Activated CD4-positive, alpha-beta memory T cell treated with anti-CD3 and anti-CD28 coated beads for 36 hours (primary cell): ENCODE measurements at places on chromosomes 16 and 17. TPM values are rescaled to one million over a fixed set of nuclear protein-coding genes. Genes with fewer than 3 reads are reported as not detected.

- H3K36me3 ChIP-seq: peaks cover 11% of the 10 kb centered on the region
- no peak overlapping the region for H3K27ac ChIP-seq
- no peak overlapping the region for H3K4me3 ChIP-seq
These were observed 95.9 kb downstream of the RPTOR start for GRCh38 chr17:80640366-80641084.

GRCh38 chr16:60907645-60908044, 1128.6 kb downstream of the CDH8 start:
- no peaks in the 10 kb centered on the region for H3K36me3 ChIP-seq
- no peak overlapping the region for H3K4me3 ChIP-seq
- DNase-seq: no peak
- no peaks in the 10 kb centered on the region for H3K27me3 ChIP-seq
- H3K27ac ChIP-seq: no peak overlapping the region
- H3K4me1 ChIP-seq: no peaks in the 10 kb centered on the region

GRCh38 chr16:1556254-1556653, 22.8 kb downstream of the TMEM204 start:
- H3K36me3 ChIP-seq: peaks cover 15% of the 10 kb centered on the region
- H3K27ac ChIP-seq: no peak overlapping the region
- H3K4me3 ChIP-seq: no peak overlapping the region
- peaks cover 32% of the 10 kb centered on the region for H3K4me1 ChIP-seq

- DNase-seq: no peak
- H3K36me3 ChIP-seq: peaks cover 4% of the 10 kb centered on the region
- no peaks in the 10 kb centered on the region for H3K27me3 ChIP-seq
- peaks cover 53% of the 10 kb centered on the region for H3K4me1 ChIP-seq
These were observed 23.2 kb downstream of the ZNF652 start for GRCh38 chr17:49338883-49339282.

DNA sequence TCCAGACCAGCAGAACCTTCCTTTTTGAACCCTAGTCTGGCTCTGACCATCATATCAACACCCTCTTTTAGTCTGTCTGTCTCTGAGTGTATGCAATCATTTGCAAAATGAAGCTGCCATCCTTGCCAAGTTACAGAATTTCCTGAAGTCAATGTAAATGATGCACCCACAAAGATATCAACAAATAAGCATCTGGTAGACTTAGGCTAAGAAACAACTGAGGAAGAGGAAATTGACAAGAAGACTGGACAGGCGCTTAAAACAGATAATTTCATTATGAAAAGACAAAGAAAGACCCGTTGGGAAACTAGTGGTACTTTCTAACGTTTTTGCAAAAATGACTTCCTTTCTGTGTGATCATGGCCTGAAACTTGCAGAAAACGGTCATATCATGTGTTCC, 24.7 kb upstream of the CIITA start:
- H3K4me3 ChIP-seq: no peak overlapping the region
- H3K4me1 ChIP-seq: peaks cover 10% of the 10 kb centered on the region
- peaks cover 8% of the 10 kb centered on the region for H3K27me3 ChIP-seq
- no peaks in the 10 kb centered on the region for H3K36me3 ChIP-seq
- no peak overlapping the region for H3K27ac ChIP-seq

Gene ORC6
- 51.7 TPM for total RNA-seq

Gene MEFV
- 0.17 TPM for total RNA-seq

Gene PRKCB
- total RNA-seq: 57.9 TPM
